ENCODE measurements at places on chromosomes 1 and 21.

DNA sequence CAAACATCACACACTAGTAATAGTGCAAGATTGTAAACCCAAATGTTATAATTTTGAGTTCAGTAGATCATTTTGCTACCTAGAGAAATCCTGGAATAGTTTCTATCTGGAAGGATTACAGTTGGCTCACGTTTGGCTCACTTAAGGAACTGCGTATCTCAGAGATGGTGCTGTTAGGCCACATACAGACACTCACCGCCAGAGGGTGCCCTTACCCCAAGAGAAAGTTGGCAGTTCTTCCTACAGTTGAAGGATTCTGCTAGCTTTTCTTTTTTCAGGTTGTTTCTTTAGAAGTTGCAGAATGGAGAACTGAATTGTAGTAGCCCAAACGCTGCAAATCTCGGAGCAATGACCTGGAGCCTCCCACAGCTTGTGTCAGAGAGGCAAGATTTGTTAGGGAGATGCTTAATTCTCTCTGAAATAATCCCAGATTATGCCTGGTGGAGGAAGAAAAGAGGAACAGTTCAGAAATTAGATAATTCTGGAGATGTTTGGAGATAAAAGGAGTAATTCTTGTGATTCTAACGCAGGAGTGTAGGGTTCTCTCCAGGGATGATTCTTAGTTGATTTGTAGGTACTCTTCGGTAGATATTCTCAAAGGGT lies 87.9 kb upstream of the PAPPA2 start:
- DNase-seq = peak; percentile 73

DNA sequence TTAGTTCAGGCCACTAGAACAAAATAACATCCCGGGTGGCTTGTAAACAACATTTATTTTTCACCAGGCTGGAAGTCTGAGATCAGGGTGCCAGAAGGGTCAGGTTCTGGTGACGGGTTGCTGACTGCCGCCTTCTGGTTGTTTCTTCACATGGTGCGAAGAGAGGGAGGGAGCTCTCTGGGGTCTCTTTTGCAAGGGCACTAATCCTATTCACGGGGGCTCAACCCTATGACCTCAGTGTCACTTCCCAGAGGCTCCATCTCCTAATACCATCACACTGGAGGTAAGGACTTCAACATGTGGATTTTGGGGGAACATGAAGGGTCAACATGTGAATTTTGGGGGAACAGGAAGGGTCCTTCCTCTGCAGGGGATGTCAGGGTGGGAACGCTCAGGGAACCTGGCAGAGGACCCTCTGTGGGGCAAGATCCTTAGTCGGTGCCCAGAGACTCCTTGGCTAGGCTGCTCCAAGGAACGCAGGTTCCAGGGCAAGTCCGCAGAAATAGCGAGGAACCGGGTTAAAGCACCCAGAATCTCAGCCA lies 8.7 kb upstream of the C2CD2 start:
- DNase-seq = no peak

GRCh38 chr1:106063510-106063909 lies 993.0 kb upstream of the PRMT6 start:
- DNase-seq = no peak

DNA sequence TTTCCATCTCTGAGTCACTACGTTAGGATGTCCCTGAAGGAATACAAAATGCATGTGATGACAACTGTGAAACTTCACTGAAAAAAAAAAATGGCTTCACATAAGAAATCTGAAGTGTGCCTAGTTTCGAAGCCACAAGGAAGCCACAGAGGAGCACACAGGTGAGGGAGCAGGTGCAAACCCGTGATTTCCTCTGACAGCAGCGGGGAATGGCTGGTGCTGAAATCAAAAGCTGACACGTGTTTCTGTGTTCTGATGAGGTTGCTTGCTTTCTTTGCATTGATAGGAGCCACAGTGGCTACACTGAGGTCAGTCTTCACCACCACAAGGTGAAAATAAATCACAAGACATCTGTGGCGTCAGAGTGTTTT lies 105.7 kb upstream of the TLR5 start:
- DNase-seq = peak; percentile 40

GRCh38 chr1:229792012-229792975 lies 166.2 kb downstream of the URB2 start:
- no peak for DNase-seq

GRCh38 chr1:110634455-110635311 lies 28.5 kb upstream of the KCNA2 start:
- DNase-seq = peak; percentile 79

- no peak for DNase-seq
Measured at GRCh38 chr1:200862713-200863415, 9.9 kb upstream of the GPR25 start.

- no peak for DNase-seq
Measured at GRCh38 chr1:92857817-92858216, 26.0 kb downstream of the RPL5 start.

- no peak for DNase-seq
Measured at GRCh38 chr1:33903210-33903589, 39.3 kb downstream of the HMGB4 start.

DNA sequence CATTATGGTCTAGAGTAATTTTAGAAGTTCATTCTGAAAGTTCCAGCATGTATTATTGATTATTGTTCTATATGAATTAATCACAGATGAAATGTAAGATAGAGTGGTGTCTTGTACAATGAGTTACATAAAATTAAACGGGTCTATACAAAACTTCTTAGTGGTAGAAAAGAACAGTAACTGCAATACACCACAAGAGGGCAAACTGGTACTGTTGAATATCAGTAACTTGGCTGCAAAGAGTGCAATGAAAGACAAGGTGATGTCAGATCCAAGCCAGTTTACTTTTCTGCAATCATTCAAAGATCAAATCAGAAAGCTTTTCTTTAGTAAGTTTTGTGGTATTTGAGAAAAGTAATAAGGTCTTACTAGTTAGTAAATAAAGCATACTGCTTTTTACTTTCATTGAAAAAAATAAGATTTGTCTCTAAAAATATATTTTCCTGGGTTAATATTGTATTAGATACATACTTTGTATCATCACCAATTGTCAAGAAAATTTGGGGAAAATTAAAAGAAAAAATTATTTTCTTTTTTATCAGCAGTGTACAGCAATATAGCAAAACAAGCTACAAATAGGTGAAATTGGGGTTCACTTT lies 66.4 kb upstream of the BTG3 start:
- no peak for DNase-seq

DNA sequence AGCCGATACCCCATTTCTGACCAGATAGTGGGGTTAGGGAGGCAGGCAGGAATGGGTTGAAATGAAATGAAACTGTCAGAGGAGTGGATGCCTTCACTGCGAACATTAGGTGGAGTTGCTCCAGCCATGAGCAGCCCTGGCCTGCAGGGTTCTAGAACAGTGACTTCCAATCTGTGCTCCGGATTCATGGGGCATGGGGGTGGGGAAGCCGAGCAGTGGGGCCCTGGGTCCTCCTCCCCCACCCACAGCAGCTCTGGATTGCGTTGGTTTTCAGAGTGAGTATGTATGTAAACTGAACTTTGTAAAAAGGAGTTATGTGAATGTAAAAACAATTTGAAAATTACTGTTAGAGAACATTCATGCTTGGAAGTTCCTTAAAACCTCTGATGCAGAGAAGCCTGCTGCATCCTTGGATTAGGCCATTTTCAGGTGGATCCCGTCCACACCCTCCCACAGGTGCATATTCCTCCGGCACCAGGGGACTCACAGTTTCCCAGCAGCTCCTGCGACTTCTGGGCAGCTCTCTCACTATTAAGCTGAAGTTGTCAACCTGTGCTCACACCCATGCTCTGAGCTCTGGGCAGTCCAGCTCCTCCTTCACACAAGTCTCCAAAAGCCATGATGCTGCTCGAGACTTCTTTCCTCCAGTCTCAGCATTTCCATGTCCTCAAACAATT lies 54.4 kb upstream of the EDN2 start:
- DNase-seq = no peak

- DNase-seq = no peak
Measured at GRCh38 chr21:45393021-45393420, 11.9 kb upstream of the COL18A1 start.

GRCh38 chr1:18484721-18485120 lies 4.0 kb downstream of the KLHDC7A start:
- no peak for DNase-seq

Measured in activated CD8-positive, alpha-beta memory T cell treated with anti-CD3 and anti-CD28 coated beads, Interleukin-2, amount 10 ng/mL, durations not matched to agents 7 days and 5 days (primary cell).